CD8-positive, alpha-beta memory T cell (primary cell): ENCODE measurements at places on chromosomes 6 and 20.

DNA sequence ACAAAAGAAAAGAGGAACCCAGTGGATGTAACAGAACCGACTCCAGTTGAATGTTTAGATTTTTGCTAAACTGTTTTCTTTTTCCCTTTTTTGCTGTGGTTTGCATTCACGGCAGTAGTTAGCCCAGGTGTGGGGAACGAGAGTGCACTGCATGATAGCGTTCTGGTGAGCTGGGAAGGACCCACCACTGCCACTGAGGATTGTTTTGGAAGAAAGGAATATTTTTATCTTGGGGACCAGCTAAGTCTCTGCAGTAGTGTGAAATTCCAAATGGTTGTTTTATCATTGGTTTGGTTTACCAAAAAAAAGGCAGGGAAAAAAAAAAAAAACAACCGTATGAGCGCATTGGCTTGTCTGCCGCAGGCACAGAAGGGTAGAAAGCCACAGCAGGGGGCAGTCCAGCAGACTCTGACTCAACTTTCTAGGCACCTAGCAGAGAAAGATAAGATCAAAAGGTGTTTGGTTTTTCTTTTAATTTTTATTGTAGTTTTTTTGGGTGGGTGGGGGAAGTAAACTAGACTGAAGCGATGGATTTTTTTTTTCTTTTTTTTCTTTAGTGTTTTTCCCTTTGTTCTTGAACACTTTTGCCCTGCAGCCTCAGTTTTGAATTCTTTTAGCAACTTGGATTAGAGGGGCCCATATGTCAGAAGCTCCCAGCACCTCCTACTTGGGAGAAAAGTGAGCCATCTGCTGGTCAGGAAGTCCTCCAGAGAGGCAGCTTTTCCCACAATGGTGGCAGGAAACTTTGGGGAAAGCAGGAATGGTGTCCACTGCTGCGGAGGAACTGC is 13.5 kb upstream of the RAB5IF start:
- DNase-seq = peak; percentile 46

DNA sequence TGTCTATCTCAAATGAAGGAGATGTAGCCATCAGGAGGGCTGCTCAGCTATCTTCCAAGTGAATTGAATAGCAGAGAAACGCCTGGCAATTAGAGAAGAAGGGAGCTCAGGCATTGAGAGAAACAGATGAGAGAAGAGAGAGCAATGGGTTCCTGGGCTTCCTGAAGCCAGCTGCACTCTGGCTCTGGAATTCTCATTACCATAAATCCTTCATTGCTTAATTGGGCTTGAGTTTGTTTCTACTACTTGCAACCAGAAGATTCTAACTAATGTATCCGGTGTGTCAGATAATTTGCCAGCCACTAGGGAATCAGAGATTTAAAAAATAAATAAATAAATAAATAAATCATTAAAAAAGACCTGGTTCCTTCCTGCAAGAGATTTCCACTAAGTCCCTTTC is 25.0 kb upstream of the CDKAL1 start:
- no peak for DNase-seq

GRCh38 chr6:157879873-157880254 is 56.8 kb downstream of the SNX9 start:
- DNase-seq = no peak

- DNase-seq = no peak
These were observed 31.4 kb upstream of the BACH2 start for GRCh38 chr6:90328004-90328403.

- DNase-seq = no peak
These were observed 65.7 kb downstream of the SULF2 start for GRCh38 chr20:47719625-47720024.

GRCh38 chr6:38724343-38724742 is 9.2 kb downstream of the DNAH8 start:
- no peak for DNase-seq

- no peak for DNase-seq
These were observed 653.7 kb downstream of the TFAP2A start for GRCh38 chr6:9761220-9761619.

DNA sequence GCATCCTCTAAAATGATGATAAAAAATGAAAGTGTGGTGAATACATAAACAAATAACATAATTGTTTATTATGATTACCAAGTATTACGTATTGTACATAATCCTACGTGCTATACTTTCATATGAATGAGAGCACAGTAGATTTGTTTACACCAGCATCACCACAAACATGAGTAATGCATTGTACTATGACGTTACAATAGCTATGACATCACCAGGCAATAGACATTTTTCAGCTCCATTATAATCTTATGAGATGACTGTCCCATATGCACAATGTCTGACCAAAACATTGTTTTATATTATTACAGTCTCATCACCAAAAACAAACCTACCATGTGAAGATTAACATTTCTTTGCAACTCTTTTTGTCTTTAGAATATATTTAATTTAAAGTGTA is 225.7 kb upstream of the TENT5A start:
- DNase-seq = no peak

GRCh38 chr6:44667226-44667625 is 279.7 kb downstream of the CDC5L start:
- DNase-seq = no peak

DNA sequence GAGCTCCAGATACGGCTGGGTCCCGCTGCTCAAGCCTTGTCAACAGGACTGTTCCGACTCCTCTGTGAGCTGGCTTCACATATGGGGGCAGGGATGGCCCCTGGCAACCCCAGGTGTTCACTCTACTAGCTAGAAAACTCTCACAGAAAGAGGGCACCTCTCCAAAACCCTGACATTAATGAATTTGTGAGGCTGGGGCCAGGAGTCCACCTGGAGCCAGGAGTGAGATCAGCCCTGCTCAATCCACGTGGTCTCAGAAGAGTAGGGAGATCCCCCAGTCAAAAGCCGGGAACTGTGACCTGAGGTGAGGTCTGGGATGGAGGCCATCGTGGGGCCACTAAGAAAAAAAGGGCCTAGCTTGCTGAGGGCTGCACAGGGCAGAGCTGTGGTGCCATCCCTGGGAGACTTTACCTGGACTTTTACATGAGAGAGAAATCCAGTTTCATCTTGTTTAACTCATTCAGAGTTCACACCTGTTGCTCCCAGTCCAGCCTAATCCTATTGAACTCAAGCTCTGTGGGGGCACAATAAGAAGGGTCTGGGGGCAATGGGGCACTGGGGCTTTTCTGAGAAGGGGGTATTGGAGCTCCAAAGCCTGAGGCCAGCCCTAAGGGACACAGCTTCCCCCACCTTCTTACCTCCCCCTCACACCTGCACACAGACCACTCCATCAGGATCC is 144.3 kb upstream of the MLN start:
- DNase-seq = no peak

DNA sequence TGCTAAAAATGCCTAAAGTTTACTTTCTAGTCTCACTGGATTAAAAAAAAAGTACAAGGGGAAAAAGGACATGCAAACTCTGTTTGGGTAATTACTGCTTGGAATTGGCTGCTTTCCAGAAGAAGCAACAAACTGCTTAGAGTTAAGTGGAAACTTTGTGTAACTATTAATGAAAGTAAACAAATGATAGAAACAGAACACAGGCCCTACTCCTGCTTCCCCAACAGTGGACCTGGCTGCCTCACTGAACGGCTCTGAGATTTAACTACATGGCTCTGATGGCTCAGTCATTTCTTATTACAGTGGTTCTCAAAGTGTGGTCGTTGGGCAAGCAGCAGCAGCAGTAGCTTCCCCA is 108.5 kb downstream of the MAN1A1 start:
- DNase-seq = no peak

GRCh38 chr6:79413562-79414002 is 123.6 kb downstream of the LCA5 start:
- DNase-seq = no peak

DNA sequence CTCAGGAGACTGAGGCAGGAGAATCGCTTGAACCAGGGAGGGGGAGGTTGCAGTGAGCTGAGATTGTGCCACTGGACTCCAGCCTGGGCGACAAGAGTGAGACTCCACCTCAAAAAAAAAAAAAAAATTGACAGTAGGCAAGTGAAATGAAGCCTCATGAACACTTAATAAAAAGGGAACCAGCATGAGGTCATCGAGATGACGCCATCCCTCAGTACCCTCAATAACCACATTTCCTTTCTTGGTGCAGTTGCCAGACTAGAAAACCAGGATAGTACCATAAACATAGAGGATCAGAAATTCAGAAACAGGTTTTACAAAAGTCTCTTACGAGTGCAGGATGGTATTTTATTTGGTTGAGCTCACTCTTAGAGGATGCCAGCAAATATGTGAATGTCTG is 584.1 kb downstream of the MAFB start:
- DNase-seq = no peak

DNA sequence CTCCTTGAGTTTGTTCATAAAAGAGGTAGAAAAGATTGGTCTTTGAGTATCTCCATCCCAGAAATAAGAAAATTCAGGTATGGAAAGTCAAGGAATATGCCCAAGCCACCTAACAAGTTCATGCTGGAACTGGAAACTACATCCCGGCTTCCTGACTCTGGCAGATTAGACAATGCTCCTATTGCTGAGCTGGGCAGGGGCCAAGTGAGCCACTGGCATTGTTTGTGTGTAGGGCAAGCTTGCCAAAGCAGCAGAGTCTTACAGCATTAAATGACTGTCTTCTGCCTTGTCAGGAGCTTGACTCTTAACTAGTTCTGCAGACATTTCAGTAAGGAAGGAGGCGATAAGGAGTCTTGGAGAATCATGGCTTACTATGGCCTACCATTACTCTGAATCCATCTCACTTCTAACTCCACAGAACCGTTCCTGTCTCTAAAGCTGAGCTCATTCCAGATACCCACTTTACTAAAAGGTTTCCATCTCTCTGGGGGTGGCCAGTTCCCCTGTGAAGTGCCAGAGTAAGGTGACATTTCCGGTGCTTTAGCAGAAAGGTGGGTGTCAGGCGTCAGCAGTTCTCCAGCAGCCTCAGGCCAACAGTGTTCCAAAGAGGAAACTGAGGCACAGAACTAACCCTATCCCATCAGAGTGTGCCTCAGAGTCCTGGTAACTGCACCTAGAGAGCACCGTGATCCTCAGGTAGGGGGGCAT is 30.1 kb downstream of the PRDM1 start:
- DNase-seq = no peak

DNA sequence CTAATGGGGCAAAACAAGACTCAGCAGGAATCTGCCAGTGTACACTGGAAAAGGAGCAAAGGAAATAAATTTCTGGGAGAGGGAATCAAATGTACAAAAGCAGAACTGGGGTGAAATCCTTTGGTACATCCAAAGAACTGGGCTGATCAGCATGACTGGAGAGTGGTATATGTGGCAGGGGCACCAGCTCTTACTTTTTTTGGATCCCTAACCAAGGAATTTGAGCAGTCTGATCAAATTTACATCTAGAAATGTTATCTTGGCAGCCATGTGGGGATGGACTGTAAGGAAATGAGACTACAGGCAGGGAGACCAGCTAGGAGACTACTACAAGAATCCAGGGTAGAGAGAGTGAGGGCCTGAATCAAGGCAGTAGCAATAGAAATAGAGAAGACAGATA is 1.2 kb upstream of the ZSCAN31 start:
- no peak for DNase-seq

DNA sequence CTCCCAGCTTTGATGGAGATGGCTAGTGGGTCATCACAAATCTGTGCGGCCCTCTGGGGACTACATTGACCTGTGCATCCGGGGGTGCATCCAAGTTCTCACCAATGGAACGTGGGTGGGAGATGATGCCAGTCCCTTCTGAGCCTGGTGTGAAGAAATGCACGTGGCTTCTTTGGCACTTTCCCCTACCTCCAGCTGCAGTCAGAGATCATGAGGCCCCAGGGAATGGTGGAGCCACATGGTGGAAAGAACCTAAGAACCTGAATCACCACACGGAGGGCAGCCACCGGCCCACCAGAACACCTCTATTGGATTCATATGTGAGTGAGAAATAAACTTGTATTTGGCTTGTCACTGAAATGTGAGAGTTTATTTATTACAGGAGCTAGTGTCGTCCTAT is 9.9 kb upstream of the CDKN1A start:
- no peak for DNase-seq

- no peak for DNase-seq
These were observed 66.7 kb upstream of the TOP1 start for GRCh38 chr20:40961686-40962640.

GRCh38 chr6:104705095-104705707 is 154.5 kb downstream of the HACE1 start:
- DNase-seq = peak; percentile 49

GRCh38 chr20:2800521-2801285 is at the start of gene CPXM1:
TSS of gene CPXM1 (minus strand) at chr20:2800627. CDS start at chr20:2800572, 55 bp downstream.
- no peak for DNase-seq

GRCh38 chr6:163021054-163021453 is 293.3 kb downstream of the PACRG start:
- DNase-seq = no peak

DNA sequence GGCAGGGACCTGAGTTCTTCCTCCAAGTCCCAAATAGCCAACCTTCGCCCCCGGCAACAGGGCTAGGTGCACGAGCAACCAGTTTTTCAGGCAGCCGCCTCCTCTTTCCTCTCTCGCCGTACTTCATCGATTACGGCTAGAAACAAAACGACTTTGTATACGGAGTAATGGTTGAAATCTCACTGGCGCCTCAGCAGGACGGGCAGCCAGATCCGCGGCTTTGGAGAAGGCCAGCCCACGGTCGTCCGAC is 333 bp upstream of the SMIM13 start:
- DNase-seq = no peak

GRCh38 chr6:69097948-69098347 is 462.9 kb downstream of the ADGRB3 start:
- no peak for DNase-seq

DNA sequence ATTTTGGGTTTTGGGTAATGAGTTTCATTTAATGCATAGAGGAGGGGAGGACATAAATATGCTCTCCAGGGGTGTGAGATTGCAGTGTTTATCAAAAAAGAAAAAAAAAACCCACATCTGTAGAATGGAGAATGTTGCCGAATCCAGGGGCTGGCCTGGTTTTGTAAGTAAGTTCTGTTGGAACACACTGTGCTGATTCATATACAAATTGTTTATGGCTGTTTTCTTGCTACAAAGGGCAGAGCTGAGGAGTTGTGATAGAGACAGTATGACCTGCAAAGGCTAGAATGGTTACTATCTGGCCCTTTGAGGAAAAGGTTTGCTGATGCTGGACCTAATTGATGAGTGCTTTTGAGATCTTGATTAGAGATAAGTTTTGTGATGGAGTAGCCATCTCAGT is 30.4 kb downstream of the SCAF8 start:
- DNase-seq = no peak

GRCh38 chr20:33262658-33263065 is 20.4 kb upstream of the BPIFB1 start:
- no peak for DNase-seq
